ENCODE measurements at places on chromosomes 1 and 21.

DNA sequence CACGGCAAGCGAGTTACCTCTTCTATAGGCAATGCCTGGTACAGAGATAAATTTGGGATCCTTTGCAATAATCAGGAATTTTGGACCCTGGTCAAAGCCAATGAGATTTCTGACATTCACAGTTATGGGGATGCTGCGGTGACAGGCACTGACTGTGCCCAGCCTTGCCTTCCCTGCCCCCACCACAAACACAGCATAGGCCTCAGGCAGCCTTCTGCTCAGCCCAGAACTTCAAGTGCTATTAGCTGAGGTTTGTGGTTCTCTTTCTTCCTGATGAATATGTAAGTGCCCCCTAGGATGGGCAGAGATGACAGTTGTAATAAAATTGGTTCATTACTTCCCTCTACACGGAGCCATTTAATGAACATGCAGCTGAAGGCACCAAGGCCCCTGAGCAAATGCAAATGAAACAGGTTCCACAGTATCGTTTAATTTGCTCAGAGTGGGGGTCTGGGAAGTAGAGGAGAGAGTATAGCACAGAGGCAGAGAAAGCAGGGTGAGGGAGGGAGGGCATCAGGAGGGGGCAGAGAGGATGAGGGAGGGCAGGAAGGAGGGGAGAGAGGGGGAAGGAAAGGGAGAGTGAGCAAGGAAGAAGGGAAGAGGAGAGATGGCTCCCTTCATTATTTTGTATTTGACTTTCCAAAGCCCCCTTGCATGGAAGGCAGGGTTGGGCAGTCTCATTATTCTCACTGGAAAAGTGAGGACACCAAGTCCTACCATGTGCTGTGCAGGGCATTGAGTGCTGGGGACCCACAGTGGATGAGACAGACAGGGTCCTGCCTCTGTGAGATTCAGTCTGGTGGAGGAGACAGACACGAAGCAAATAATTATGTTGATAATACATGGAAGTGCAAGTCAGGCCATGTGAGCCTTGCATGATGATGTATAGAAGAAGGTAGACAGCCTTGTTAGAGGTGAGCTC, 513.0 kb downstream of the PTPRU start:
- no peak for DNase-seq

GRCh38 chr1:65109487-65109886, 38.5 kb upstream of the AK4 start:
- DNase-seq, result no peak

GRCh38 chr1:208004851-208005250, 93.9 kb upstream of the CD34 start:
- no peak for DNase-seq

DNA sequence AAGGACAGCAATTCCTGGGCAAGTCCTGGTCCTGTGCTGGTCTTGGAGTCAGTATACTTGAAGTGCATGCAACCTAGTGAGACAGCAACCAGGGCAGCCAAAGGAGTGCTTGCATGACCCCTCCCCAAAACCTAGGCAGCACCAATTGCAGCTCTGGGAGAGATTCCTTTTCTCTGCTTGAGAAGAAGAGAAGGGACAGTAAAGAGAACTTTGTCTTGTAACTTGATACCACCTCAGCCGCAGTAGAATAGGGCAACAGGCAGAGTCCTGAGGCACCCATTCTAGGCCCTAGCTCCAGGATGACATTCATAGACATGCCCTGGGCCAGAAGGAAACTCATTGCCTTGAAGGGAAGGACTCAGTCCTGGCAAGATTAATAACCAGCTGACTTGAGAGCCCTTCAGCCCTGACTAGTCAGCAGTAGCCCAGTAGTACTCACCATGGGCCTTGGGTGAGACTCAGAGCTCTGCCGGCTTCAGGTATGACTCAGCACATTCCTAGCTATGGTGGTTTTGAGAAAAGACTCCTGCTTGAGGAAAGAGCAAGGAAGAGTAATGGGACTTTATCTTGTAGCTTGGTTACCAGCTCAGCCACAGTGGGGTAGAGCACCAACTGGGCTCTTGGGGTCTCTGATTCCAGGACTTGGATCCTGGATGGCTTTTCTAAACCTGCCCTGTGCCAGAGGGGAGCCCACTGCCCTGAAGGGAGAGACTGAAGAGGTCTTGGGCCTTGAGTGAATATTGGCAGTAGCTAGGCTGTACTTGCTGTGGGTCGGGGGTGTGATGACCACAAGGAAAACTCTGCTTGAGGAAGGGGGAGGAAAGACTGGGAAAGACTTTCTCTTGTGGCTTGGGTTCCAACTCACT, 51.7 kb upstream of the ACADM start:
- no peak for DNase-seq

DNA sequence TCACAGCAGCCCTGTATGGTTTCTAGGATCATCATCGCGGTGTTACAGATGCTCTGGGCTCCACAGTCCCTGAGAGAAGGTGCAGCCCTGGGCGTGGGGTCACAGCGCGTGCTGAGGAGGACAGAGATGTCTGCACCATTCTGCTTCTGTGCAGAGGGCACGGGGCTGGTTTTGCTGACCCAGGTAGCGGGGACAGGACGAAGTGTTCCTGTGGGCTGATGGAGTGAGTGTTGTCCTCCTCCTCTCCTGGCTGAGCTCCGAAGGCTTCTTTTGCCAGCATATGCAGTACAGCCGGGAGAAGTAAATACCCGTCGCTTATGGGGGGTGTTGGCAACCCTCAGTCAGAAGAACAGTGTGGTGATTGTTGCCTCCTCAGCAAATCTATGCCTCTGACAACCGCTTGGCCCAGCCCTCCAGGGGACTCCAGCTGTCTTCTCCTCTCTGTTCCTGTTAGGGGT, 101.5 kb downstream of the DDX20 start:
- no peak for DNase-seq

DNA sequence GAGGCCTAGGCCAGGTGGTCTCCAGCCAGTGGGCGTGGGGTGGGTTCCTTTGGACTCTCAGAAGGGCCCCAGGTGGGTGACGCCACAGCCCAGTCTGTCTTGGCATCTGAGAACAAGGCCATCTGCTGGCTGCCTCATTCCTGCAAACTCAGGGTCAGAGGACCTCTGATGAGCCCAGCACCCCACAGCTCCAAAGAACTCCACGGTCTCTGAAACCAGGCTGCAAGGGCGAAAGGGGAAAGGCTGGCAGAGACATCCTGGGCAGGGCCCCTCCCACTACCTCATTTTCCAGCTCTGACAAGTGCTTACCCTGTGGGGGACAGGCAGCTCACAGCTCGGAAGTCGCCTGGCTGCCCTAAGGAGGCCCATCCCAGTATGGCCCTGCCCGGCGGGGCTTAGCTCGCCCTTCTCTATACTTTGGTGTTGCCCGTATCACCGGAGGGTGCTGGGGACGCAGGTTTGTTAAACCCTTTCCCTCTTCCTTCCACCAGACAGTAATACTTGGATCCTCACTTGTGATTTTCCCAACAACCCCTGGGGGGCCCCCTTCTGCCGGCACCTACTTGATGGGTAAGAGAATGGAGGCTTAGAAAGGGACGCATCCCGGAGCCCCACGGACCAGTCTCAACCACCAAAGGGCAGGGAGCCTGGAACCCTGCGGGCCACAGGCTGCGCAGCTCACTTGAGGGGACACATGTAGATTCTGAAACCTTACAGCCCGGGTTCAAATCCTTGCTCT, 10.9 kb upstream of the EDN2 start:
- DNase-seq, result no peak

DNA sequence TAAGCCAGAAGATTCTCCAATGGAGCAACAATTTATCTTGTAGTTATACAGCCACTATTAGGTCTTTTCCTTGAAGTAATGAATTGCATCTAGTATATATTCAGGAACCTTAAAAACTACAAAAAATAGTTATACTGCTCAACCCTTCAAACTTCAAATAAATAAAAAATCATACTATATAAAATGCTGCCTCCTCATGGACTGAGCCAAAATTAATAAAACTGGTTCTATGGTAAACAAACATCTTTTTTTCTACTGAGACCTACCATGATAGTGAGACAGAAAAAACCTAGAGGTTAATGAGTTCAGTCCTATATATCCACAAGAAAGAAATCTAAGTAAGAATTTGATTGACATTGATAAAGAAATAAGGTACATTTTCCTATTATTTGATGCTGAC, 67.7 kb downstream of the GPATCH2 start:
- DNase-seq, result no peak

- no peak for DNase-seq
These were observed 5.8 kb upstream of the CCDC27 start for GRCh38 chr1:3746389-3746829.

DNA sequence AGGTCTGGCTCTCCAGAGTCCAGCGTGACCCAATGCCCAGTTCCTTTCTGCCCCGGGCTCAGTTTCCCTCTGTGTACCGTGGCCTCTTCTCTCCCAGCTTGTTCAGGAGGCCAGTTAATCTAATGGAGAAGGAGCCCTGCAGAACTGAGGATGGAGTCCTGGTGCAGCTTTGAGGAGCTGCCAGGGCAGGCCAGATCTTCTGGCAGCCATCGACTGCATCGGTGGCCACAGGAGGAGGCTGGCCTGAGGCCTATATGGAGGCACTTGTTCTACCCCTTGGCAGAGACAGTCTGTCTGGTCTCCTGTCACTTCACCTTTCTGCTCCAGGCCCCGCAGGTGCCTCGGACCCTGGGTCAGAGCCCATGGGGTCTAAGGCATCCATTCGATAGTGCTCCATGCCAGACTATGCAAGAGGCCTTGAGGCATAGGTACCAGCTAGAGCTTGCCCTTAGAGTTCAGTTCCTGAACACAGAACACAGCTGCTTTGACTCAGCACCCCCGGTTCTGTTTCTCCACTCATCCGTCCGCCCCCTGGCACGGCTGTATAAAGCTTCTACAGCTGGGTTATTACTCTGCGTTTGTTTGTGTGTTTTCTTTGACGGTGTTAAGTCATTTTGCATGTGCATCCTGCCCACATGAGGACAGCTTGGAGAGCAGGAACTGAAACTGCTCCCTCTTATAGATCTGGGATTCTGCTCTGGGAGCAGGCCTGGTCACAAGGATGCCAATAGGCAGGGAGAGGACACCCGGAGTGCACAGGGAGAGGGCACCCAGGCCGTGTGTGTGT, 18.5 kb upstream of the LRRN2 start:
- no peak for DNase-seq

GRCh38 chr1:185532856-185533255, 201.3 kb upstream of the HMCN1 start:
- DNase-seq, result no peak

GRCh38 chr1:27773826-27774445, 917 bp downstream of the STX12 start:
- no peak for DNase-seq

GRCh38 chr1:44442791-44443190, 37.7 kb downstream of the RNF220 start:
- DNase-seq, result no peak

DNA sequence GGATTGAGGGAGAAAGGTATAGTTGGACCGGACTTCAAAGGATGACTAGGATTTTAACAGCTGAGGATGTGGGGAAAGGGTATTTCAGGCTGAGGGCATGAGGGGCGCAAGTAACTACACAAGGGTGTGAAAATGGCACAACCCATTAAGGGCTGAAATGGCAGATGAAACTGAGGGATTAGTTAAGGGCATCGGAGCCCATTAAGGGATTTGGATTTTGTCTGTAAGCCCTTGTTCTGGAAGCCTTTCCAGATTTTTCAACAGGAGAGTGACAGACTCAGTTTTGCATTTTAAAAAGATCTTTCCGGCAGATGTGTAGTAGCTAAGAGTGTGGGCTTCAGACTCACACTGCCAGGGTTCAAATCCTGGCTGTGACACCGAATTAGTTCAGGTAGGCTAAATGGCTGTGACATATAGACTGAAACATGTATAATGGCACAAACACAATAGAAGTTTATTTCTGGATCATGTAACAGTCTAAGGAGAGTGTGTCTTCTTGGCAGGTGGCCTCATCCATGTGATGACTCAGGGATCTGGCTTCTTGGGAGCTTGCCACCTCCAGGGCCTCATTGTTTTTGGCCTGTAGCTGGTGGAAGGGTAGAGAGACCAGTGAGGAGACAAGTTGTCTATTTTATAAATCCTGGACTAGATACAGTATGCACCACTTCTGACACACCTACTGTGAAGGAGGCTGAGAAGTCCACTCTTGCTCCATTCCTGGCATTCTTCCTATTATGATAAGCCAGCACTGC, 49.6 kb downstream of the UBE2T start:
- no peak for DNase-seq

GRCh38 chr1:79290927-79291474, 284.5 kb upstream of the ADGRL4 start:
- DNase-seq, result no peak

DNA sequence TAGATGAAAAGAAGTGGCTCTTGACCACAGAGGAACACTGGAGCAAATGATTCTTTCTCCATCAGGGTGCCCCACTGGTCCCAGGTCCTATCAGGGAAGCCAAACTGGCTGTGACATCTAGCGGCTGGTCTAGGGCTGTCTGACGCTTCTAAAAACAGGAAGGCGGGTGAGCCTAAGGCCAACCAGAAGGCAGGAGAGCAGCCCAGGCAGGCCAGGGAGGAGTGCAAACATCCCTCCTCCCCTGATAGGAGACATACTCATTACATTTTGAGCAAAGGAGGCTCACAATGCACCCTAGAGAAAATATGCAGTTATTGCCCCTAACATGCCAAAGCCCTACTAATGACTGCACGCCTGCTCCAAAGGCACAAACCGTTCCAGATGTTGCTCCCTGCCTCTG, 10.4 kb upstream of the FOXE3 start:
- no peak for DNase-seq

DNA sequence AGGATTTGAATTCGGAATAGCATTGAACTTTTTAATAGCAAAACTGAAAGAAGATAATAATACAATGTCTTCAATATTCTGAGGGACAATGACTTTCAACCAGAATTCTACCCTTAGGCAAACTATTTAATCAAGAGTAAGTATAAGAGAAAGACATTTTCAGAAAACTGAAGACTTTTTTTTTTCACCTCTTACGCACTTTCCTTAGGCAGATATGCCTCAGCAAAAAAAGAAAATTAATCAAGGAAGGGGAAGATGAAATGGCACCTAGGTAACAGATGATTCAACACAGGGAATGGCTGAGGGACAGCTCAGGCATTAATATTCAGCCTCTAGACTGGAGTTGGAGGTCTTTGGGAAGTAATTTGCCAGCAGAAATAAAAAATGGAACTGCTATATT, 184.9 kb downstream of the URB2 start:
- DNase-seq, result no peak

GRCh38 chr1:55300975-55301374, 85.8 kb upstream of the USP24 start:
- no peak for DNase-seq

- DNase-seq, result no peak
These were observed 323.1 kb upstream of the NFIA start for GRCh38 chr1:60759291-60759690.

- no peak for DNase-seq
These were observed 298.3 kb downstream of the GPATCH2 start for GRCh38 chr1:217332431-217333065.

DNA sequence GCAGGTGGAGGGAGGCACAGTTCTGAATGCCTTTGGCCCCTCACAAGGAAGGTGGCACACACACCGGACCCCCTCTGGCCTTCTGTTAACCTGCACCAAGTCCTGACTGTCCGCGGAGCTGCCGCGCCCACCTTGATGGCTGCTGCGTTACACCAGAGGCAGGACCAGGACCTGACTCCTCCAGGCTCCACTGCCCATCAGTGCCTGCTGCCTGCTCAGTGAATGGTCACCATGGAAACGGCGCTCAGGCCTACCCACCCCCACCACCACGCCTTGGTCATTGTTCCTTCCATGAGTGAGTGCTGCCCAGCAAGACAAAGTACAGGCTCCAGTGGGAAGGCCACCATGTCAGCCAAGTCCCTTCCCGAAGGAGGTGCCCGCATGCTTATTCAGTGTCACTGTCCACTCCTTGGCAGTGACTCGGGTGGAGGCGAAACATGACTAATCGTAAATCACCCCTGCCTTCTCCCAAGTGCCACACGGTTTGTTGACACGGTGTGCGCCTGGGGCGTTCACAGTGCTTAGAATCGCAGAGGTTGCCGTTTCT, 57.3 kb downstream of the SLC37A1 start:
- DNase-seq, result no peak

Data from stimulated activated CD8-positive, alpha-beta memory T cell treated with anti-CD3 and anti-CD28 coated beads, Interleukin-4, amount 100 ng/mL, for 24 hours (primary cell).